ENCODE measurements at places on chromosomes 11 and 22.

- no peak for DNase-seq
Observed at GRCh38 chr11:105004021-105004420, 18.9 kb downstream of the CASP5 start.

DNA sequence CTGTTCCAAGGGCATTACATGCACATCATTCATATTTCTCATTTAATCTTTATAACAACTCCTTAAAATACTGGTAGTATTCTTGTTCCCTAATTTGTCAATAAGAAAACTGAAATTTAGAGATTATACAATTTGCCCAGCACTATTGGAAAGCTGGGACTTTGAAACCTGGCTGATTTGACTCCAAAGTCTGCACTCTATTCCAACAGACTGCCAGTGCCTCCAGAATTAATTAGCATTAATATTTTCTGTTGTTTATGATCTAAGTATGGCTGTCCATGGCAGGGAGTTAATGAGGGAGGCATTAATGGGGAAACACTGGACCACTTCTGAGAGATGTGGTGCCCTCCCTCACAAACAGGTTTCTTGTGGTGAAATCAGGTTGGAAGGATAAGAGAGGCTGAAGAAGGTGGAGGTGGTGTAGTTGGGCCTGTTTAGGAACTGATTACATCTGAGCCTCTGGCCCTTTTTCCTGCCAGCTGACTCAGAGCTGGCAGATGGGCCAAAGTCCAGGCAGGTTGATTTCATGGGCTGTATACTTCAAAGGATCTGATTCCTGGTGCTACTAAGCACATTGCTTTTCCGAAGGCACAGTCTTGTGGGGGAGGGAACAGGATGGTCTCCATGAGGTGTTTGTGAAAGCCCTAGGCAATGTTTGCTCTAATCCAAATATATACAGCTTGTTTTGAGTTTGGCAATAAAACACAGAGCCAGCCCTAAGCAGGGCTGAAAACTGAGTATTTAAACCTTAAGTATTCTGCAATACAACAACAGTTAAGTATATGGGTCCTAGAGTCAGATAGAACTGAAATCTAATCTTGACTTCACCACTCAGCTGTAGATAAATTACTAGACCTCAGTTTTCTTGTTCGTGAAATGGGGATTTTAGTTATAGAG lies 21.0 kb upstream of the RAB30 start:
- DNase-seq: no peak

DNA sequence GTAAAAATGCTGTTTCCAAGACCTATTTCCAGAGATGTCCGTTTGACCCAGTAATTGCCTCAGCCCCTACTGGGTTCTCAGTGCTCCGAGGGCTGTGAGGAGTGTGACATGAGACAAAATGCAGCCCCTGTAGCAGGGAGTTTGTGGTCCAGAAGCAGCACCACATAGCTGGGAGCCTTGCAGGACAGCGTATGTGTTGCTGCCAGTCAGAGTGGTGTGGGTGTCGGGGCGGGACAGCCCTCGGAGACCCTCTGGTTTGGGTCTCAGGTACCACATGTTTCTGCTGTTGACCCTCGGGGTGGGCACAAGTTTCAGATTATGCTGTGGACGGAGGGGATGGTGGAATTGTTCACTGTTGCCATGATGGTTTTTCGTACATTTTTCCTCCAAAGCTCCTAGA lies 17.2 kb downstream of the TBC1D22A start:
- DNase-seq: no peak

DNA sequence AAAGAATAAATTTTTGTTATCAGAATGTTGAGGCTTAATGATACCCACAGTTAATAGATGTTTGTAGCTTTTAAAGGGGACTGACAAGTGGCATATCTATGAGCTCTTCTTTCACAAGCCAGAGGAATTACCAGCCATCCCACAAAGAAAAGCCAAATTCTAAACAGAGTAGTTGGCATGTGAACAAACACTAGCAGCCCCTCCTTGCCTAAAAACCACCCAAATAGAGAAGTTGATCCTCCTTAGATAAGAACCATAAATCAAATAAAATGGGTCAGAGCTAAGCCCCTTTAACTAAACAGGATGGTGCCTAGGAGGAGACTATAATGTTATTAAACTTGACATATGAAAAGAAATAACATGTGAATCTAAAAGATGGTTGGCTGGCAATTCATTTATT lies 11.4 kb downstream of the LPXN start:
- DNase-seq: no peak

DNA sequence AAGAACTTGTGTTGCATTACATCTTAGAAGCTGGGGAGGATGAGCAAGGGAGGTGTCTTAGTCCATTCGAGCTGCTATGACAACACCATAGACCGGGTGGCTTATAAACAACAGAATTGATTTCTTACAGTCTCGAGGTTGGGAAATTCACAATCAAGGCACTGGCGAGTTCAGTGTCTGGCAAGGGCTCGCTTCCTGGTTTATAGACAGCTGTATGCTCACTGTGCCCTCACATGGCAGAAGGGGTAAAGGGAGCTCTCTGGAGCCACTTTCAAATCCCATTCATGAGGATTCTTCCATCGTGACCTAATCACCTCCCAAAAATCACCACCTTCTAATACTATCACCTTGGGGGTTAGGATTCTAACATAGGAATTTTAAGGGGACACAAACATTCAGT lies 150.0 kb upstream of the NECTIN1 start:
- DNase-seq: no peak

Data from stimulated activated CD8-positive, alpha-beta memory T cell treated with anti-CD3 and anti-CD28 coated beads, Interleukin-4, amount 100 ng/mL, for 1 hour (primary cell).